ENCODE measurements at places on chromosomes 4 and X.

DNA sequence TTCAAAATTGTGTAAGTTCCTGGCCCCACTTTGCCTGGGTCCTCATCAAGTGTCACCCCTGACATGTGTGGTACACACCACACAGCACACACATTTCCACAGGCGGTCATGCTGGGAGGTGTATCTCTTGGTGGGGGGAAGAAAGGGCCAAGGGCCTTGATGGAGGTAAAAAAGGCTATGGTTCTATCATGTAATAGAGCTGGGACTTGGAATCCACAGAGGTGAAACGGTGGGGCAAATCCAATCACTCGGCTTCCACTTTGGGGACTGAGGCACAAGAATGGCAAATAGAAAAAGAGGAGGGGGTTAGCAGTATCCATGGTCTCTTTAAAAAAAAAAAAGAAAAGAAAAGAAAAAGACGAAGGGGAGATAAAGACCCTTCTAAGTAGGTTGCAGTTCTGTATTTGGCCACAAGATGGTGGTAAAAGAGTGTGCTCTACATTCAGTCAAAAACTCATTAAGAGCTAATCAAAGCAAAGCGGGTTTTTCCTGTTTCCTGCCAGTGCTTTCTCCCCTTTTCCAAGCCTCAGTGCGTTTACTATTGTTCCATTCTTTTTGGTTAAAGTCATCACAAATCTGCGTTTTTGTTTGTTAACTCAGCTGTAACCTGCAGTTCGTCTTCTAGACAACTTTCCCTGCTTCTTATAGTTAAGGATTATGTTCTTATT, 37.0 kb upstream of the ATP6AP2 start:
- peak; percentile 45 for DNase-seq

DNA sequence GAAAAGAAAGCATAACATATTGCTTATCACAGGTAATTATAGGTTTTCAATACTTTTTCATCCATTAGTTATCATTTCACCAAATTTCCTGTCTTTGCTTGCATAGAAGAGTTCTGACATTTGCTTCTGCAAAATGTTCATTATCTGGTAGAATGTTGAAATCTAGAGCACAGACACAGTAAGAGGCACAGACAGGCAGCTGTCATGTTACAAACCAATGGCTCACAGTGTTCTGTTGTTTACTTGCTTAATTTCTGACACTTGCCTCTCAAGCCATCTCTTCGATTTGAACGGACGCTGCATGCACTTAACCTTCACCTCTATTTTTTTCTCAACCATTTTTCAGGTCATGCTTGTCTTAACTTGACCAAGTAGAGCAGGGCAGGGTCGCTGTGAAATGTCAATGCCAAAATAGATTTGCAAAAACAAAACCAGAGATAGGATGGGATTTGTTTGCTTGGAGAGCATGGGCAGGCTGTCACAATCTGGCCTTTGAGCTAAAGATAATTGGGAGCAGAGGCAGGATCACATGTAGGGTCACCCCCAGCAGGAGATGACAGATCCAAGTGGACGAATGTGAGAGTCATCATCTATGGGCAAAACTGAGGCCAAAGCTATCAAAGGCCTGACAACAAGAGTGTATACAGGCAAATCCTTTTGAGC, 292.3 kb downstream of the SMARCA1 start:
- DNase-seq = no peak

GRCh38 chr4:77203380-77204197, 46.6 kb downstream of the CCNG2 start:
- peak; percentile 40 for DNase-seq

- no peak for DNase-seq
Observed at GRCh38 chr4:1244978-1245471, 3.9 kb downstream of the CTBP1 start.

DNA sequence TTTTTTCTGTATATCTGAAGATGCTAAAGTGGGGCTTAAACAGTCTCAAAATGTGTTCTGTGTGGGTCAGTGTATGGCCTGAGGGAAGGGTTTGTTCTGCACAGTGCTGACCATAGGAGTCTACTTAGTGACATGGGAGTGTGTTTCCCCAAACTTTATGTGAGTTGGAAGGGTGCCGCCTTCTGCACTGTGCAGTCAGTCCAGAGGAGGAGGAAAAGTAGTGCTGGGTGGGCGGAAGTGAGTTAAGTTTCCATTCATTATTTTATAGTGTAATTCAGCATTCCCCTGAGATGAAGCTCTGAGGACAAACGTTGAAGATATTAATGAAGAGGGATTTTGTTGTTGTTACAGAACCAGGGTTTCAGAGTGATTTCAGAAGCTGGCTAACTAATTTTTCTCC, 2.9 kb downstream of the CHST7 start:
- no peak for DNase-seq

DNA sequence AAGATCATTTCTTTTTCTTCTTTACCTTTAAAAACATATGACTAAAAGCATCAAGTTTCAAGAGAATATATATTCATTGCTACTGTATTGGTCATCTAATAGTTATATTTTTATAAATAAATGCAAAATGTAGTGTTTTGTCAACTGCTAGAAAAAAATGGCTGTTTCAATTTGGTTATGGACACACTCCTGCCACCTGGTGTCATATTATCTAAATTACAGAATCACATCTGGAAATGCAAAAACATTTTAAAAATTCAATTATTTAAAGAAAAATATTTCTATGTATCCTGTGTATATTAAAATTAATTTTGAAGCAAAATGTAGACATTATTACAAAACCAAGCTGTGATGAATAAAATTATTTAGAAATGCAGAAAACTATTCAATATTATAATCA, 329.4 kb upstream of the PCDH18 start:
- no peak for DNase-seq

GRCh38 chrX:55908661-55909212, 191.2 kb downstream of the RRAGB start:
- no peak for DNase-seq

- no peak for DNase-seq
Observed at GRCh38 chr4:10837151-10837550, 152.6 kb upstream of the CLNK start.

GRCh38 chr4:184420881-184421416, 53.4 kb downstream of the IRF2 start:
- DNase-seq = no peak

DNA sequence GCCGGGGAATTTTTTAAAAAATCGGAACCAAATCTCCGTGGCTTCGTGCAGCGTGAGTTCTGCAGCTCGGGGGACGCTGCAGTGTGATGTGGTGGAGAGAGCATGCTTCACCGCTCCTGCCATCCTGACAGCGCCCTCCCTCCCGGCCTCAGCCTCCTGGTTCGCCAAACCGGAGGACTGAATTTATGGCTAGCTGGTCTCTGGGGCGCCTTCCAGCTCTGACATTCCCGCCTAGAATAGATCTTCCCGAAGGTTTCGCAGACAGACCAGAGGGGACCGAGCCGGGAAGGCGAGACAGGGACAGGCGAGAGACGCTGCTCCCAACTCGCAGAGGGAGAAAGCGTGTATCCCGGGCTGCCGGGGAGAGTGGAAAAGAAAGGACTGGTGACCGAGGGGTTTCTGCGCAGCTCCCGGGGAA, 25.9 kb downstream of the HOPX start:
- peak; percentile 15 for DNase-seq

DNA sequence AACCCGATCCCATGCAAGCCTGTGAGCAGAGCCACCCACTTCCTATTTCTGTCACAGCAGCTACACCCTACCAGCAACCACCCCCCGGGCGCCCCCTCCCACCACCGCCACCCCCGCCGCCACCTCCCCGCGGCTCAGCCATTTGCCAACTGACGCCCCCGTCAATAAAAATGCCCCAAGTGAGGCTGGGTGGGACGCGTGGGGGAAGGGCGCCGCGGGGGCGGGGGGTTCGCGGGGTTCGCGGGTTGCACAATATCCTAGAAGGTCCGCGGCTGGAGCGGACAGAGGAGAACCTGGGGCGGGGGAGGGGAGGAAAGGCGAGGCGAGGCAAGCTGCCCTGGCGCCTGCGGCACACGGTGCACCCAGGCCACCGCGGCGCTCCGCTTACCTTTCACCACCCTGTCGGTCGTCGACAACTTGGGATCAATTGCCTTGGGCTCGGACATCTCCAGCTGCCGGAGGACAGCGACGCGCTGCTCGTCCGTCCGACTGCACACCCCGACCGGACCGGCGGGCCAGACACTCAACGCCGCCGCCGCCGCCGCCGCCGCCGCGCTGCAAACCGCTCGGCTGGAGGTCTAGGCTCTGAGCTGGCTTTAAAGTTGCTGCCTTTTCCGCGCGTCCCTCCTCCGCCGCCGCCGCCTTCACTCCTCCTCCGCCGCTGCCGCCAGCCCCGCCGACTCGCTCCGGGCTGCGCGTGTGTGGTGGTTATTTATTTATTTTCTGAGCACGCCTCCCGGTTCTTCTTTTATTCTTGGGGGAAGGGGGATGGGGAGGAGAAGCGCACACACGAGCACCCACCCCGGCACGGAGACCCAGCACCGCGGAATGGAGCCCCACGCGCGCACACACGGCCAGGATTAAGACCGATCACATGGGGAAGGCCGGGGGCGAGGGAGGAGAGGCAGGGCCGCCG, 717 bp downstream of the PPP3CA start:
- DNase-seq = no peak

All from iPS DF 19.7 (cell line).